Stimulated activated CD8-positive, alpha-beta memory T cell treated with anti-CD3 and anti-CD28 coated beads, Interleukin-12 subunit alpha, Interleukin-12 subunit beta, amount 100 ng/mL, for 4 hours (primary cell): ENCODE measurements at places on chromosomes 11 and 22.

GRCh38 chr22:44396727-44397722, 84.3 kb upstream of the SHISAL1 start:
- no peak for DNase-seq

DNA sequence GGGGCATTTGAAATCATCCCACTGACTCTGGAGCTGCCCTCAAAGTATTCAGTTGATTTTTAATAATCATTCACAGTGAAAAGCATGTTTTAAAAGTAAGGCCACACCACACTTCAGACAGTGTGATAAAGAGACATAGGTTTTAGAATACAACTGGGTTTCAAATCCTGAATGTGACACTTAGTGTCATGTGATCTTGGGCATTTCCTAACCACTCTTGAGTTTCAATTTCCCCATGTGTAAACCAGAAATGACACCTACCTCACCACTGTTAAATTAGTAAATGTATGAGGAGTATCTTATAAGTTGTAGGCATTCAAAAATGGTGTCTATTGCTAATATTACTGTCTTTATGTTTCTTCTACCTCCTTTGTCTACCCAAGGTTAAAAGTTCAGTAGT, 5.4 kb downstream of the TMEM123 start:
- no peak for DNase-seq

GRCh38 chr22:45682064-45682463, 10.4 kb downstream of the ATXN10 start:
- no peak for DNase-seq

- DNase-seq, result no peak
Observed at GRCh38 chr11:99937330-99937729, 749.8 kb upstream of the ARHGAP42 start.

GRCh38 chr22:29396126-29396525, 7.8 kb upstream of the AP1B1 start:
- no peak for DNase-seq

GRCh38 chr11:9014826-9015225, 11.0 kb upstream of the NRIP3 start:
- DNase-seq, result no peak

DNA sequence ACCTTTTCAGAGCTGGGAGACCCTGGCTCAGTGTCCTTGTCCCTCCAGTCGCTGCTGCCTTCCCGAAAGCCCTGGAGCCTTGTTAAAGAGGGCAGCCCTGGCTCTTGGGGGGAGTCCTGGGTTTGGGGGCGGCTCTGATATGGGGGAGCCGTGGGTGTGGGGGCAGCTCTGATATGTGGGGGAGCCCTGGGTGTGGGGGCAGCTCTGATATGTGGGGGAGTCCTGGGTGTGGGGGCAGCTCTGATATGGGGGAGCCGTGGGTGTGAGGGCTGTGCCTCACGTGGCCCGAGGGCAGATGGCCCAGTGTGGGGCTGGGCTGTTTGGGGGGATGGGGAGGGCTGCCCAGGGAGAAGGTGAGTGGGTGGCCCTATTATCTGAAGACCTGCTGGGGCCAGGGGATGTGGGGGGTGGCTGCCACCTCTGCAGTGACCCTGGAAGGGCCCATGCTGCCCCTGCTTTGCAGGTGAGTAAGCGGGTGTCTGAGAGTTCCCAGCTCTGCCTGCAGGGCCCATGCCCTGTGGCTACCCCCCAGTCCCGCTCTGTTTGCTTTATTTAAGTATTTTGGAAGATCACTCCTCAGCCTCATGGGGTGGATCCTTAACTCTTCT, 30.9 kb upstream of the GRAMD4 start:
- DNase-seq, result no peak

GRCh38 chr22:39209756-39210155, 35.0 kb downstream of the PDGFB start:
- no peak for DNase-seq

DNA sequence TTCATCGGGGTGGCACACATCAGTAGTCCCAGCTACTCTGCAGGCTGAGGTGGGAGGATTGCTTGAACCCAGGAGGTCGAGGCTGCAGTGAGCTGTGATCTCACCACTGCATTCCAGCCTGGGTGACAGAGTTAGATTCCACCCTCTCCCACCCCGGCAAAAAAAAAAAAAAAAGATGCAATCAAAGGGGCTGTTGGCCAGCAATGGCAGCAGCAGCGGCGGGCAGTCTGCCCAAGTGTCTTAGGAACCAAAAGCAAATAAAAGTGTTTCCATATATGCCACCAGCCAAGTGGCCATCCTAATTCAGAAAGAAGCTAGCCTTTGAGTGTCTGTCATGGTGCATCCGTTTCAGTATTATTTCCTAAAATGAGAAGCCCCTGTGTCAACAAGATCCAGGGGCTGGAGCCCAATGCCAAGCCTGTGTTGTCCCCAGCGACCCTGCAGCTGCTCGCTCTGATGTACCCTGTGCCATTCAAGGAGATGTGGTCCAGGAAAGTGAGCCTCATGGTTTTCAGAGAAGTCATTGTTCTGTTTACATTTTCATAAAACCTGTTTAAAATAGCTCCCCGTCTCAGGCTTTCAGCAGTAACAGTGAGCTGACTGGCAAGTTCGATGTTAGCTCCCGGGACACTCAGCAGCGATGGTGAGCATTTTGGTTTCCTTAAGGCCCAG, 12.5 kb downstream of the CDPF1 start:
- DNase-seq, result no peak

DNA sequence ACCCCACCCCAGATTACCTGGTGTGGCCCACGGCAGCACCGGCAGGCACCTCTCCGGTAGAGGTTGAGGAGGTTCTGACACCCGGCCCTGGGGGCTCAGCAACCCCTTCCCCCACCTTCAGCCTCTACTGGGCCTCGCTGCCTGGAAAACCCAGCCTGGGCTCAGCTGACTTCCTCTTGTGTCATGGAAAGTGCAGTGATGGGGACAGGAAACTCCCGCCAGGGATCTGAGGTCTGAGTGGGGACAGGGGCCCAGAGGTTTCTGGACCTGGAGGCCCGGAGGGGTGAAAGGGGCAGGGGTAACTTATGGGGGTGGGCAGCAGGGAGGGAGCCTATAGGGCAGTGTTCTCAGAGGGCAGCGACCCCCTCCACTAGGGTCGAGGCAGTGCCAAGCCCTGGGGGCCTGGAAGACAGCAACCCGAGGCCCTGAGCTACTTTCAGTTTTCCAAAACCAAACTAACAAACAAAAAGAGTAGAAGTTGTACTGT, 10.0 kb upstream of the CD5 start:
- DNase-seq, result no peak

DNA sequence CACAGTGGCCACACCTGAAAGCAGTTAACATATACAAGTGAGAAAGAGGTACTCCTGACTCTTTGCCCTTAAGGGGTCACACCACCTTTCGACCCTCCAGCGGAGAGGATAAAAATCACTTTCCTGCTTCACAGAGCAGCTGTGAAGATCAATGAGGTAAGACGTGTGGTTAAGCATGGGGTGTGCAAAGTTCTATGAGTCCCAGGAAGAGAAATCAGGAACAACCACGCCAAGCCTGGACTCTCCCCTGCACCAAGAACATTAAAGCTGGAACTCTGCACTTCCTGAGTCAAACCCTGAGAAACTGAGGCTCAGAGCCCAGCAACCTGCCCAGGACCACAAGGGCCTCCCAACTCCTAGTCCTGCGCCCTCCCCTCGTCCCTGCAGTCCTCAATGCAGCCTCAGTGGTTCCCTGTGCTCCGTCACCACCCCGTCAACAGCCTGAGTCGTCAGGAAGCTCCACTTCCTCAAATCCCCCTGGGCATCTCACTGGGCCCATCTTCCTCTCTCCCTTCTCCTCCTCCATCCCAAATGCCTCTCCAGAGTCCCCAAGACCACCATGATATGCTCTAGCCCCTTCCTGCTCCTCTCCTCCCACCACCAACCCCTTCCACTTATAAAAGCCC, 17.7 kb downstream of the TNKS1BP1 start:
- DNase-seq, result no peak

- DNase-seq, result no peak
Observed at GRCh38 chr11:77724636-77725035, 87.0 kb upstream of the CLNS1A start.

GRCh38 chr11:76735841-76736240, 47.3 kb upstream of the TSKU start:
- DNase-seq, result no peak

DNA sequence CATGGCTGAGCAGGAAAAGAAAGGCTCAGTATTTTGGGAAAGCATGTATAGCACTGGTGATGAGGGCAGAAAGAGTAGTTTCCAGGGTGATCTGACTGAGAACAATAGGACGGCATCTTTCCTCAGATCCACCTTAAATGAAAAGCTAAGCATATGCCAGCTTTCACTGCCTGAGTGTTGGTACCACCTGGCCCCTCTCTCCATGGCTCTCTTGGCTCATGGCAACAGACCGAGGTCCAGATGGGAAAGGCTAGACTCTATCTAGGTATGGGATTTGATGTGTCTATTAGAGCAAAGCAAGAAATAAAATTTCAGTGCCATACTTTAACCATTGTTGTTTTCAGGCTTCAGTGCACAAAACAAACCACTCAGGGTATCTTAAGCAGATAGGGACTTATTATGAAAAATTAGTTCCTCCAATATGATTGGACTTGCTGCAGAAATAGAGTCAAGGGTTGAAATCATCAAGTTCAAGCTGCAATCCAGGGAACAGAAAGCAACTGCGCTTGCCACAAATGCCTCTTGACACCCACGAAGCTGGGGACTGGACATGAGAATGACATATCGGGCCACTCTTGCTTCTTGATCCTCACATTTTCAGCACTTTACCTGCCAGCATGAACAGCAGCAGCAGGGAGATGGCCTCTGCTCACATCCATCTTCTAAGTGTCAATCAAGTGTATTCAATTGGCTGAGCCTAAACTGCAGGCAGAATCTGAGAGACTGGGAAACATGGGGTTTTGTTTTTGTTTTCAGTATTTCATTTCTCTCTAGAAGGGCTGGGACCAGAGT, 64.0 kb upstream of the SNX19 start:
- no peak for DNase-seq

- no peak for DNase-seq
Observed at GRCh38 chr11:43537833-43538615, 142.5 kb upstream of the HSD17B12 start.

GRCh38 chr22:24049211-24049610, 38.1 kb downstream of the CABIN1 start:
- DNase-seq, result no peak

DNA sequence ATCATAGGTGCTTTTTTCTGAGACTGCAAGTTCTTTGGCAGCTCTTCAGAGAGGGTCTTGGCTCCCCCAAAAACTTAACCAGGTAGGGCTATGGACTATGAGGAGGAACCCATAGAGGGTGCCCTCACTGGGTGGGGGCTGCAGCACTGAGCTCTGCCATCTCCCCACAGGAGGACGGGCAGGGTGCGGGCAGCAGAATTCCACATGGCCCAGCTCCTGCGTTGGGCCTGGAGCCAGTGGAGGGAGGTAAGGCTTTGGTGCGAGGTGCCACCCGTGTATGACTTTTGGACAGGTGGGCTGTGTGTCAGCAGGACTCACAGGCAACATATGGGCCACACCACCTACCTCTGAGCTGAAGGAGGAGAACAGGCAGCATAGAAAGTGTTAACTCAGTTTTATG, 58.4 kb downstream of the PISD start:
- no peak for DNase-seq

- no peak for DNase-seq
Observed at GRCh38 chr11:79196950-79197349, 243.9 kb downstream of the TENM4 start.

- DNase-seq, result no peak
Observed at GRCh38 chr11:126809514-126810289, 190.9 kb downstream of the KIRREL3 start.

- DNase-seq, result no peak
Observed at GRCh38 chr11:12674571-12674935, 332 bp downstream of the TEAD1 start.

- no peak for DNase-seq
Observed at GRCh38 chr11:88100151-88100550, 75.1 kb downstream of the RAB38 start.

GRCh38 chr11:20131788-20132666, 28.2 kb downstream of the DBX1 start:
- DNase-seq, result no peak

DNA sequence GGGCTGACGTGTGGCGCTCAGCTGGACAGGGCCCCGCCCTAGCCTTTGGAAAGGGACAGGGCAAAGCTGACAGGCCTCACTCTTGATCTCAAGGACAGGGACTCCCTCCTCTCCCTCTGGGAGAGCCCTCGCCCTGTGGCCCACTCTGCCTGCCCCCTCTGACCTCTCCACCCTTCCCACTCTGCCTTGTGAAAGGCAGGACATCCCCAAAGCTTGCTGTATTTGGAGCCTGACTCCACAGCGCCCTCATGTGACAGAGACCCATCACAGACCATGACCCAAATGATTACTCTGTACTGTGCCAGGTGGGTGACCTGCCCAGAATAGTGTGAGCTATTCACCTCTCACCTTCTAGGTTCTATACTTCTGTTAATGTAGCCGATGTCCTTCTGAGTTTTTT, 18.8 kb downstream of the P2RY2 start:
- DNase-seq, result no peak

DNA sequence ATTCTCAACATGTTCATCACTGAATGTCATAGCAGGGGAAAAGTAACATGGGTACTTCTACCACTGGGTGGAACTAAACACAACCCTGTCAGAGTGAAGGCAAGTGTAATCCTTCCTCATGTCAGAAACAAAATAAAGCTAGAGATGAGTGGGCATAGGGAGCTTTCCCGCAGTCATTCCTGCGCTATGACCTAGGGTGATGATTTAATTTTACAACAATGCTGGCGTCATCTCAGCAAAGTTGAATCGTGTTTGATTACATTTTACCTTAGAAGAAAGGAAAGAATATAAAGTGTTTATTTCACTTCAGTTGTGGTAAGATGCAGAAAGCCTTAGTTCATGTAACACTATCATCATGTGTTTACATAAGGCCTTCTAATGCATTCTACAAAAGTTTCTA, 355.6 kb downstream of the METTL15 start:
- DNase-seq, result no peak

- DNase-seq, result no peak
Observed at GRCh38 chr11:129312730-129313503, 62.7 kb upstream of the BARX2 start.

DNA sequence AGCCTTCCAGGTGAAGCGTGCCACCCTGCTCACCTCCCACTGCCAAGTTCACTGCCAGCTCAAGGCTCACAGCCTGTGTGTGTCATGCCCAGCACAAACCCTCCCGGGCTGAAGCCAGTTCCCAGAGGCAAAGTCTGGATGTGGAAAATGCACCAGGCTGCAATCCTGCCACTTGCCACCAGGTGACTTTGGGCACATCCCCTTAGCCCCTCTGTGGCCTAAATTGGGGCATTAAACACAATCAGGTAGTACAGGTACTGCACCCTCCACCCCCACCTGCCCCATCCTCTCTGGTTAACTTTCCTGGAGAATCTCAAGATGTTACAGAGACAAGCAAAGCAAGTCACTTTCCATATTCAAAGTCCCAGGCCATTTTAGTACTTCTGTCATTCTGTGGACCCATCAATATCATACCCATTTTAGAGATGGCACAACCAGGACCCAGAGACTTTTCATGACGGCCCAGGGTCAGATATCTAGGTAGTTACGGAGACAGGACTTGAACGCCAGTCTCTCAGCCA, 1.8 kb upstream of the RASD2 start:
- no peak for DNase-seq

DNA sequence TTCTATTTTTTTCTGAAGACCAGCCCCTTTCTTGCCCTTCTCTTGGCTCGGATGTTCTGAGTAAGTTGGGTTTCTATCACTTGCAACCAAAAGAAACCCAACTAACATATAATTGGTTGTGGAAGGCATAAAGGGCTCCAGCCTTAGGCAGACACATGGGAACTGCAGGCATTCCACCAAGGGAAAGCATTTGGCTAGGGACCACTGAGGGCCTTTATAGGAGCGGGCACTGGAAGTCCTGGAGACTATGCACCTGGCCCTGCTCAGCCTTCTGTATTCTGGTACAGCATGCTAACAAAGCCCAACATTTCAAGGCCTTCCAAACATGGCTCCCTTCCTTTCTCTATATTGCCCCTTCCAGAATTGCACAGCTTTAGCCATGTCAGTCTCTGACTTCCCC, 17.6 kb upstream of the LMO1 start:
- no peak for DNase-seq
